ENCODE measurements at places on chromosomes 1 and 21.

DNA sequence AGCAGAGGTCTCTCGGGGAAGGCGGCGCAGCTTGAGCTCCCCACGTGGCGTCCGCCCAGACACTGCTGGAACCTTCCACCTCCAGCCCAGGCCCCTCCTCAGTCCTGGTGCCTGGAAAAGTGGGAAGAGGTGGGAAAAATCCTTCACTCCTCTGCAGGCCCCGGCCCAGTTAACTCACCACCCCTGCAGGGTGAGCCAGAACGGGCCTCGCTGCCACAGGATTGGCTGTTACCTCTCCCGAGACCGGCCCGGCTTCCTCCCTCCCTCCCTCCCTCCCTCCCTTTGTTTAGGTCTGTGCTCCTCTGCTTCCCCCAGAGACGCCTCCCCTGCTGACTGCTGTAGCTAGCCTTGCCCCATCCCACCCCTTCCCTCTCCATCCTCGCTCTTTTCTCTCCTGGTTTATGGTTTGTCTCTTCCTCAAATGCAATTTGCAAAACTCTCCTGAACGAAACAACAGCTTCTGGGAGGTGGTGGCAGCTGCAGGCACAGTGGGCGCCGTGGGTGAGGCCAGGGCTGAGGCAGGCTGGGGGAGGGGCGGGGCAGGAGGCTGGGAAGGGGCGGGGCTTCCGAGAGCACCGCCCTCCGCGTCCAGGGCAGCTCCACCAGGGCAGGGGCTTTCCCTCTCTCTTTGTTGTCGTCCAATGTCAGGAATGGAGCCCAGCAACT is 6.5 kb downstream of the CAPN9 start:
- DNase-seq: no peak

DNA sequence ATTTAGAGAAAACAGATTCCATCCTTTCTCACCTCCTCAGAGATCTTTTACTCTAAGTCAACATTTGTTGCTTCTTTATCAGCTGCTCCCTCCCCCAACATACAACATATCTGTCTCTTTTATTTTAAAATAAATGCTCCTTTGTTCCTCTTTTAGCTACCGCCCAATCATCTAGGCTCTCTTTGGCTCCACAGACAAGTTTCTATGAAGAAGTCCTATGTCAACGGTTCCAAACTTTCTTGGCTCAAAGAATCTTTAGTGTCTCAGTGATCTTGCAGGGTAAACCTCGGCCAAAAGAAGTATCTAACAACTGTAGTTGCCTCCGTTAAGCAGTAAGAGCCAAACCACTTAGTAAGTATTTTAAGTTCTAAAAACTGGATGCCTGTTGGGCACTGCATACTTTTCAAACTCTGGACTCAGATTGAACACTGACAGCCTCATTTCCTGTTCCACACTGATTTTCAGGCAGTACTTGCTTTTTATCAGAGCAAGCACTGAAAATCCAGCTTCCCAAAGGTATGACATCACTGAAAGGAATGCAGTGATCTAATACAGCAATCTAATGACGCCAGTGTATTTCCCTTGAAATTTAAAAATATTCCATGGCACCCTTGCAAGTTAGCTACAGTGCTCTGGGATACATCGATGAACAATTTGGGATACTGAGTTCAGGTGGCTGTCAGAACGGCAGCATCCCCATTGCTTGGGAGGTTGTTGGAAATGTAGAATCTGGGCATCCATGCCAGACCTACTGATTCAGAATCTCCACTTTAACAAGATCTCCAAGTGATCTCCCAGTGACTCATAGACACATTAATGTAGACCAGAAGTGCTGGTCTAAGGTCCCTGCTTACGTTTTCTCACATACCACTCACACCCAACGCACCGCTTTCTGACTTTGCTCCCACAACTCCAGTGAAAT is 26.8 kb downstream of the EGLN1 start:
- DNase-seq: no peak

GRCh38 chr1:91506071-91506470 is 5.4 kb downstream of the CDC7 start:
- no peak for DNase-seq

- DNase-seq: no peak
Observed at GRCh38 chr1:210709701-210710100, 381.0 kb downstream of the HHAT start.

DNA sequence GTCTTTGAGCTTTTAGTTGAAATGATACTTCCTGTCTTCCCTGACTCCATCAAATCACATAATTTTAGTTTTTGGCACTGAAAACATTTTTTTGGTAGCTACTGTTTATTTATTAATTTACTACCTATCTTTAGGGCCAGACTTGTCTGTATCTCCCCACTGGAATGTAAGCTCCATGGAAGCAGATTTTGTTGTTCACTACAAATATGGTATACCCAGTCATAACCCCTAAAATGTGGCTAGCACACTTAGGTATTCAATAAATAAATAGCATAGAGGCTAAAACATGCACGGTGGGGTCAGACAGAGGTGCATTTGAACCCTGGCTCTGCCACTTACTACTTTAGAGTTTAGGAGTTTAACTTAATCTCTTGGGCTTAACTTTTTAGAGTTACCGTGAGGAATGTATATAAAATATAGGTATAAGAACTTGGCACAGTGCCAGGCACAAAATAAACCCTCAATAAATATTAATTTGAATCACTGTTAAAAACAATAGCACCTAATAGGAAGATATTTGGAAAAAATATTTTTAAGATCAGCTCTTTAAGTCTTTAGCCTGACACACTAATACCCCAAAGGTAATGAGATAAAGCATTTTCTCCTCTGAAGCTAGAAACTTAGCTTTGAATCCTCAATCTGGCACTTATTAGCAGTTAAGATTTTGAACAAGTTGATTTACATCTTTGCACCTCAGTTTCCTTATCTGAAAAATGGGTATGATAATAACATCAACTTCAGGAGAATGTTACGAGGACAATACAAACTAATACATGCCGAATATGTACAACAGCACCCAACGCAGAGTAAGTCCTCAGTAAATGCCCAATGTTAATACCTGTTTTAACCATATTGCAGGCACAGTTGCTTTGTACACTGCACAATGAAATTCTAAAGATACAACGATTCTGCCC is 59.6 kb upstream of the HP1BP3 start:
- DNase-seq: no peak

DNA sequence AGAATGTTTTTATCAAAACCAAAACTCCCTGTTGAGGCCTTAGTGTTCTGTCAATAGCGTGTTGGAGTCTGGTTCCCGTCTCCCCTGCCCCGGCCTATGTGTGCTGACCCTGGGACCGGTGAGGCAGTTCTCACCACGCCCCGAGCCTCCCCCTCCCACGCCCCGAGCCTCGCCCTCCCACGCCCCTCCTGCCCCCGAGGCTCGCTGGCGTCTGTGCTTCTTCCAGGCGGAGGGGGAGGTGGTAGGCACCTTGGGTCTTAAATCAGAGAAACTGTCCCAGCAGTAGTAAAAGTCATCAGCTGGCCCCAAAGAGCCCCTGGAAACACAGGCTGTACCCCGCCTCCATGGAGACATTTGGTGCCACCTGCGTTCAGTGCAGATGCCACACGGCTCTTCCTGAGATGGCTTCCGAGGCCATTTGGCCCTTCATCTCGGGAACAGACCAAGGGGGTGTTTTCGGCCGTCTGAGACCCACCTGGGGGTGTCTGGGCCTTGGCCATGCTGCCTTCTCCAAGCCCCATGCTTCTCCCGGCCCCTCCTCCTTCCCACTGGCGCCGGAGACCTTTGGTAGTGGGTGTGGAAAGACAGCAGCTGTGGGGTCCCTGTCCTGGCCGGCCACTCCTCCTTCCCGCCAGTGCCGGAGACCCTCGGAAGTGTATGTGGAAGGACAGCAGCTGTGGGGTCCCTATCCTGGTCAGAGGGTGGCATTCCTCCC is 44.7 kb downstream of the SKI start:
- no peak for DNase-seq

GRCh38 chr1:40742363-40743061 is 41.1 kb upstream of the KCNQ4 start:
- no peak for DNase-seq

GRCh38 chr1:181504399-181504842 is 21.1 kb downstream of the CACNA1E start:
- DNase-seq: no peak

- DNase-seq: no peak
Observed at GRCh38 chr1:224722838-224723237, 106.7 kb downstream of the CNIH3 start.

DNA sequence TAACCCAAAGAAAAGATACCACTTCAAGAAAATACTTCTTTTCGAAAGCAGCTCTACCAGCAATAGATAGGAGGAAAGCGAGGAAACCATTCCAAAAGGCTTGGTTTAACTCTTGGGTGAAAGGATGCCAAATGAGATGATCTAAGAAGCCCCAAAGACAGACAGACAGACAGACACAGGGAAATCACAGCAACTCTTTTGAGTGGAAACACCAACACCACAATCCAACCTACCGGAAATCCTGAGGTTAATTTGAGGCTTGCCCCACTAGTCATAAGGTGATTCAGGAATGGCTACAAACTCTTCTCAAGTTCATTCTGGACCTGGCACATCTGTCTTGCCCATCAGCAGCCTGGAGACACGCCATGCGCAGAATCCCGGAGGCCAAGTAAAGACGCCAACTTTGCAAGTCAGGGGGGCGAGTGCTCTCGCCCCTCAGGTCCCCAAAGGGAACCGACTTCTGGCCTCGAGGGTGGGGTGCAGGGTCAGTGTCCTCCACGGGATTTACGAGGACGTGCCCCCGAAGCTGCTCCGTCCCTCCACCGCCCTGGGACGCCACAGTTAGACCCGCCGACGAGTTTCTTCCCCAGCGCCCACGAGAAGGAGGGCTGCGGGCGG is 778 bp downstream of the EVI5 start:
- DNase-seq: peak; percentile 25

DNA sequence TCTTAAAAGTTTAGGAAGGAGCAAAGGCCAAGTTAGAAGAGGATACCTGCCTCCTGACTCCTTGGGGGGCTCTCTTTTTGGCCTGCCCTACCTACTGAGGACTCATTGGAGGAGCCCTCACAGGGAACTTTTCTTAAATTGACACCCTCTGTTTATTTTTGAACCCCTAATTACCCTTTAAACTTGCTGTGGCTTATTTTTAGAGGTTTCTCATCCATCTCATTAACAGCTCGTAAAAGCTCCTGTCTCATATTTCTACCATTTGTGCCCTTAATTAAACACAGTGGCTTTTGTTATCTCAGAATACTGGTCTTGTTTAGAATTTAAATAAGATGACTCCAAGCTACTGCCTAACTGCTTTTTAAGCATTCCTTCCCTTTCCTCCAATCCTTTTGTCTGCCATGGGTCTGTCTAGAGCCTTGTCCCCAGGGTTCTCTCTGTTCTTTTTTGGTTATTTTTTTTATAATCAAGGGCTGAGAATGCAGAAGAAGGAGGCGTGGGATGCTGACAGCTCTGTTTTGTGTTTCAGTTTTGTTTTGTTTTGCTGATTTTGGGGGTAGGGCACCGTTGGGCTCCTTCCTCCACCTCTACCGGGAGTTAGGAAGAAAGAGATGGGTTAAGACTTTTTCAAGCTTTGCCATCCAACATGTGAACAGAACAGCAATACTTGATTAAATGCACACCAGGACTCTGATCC is 78.0 kb downstream of the SYT6 start:
- DNase-seq: no peak

- DNase-seq: no peak
Observed at GRCh38 chr21:46326110-46326703, 2.3 kb downstream of the PCNT start.

- DNase-seq: no peak
Observed at GRCh38 chr1:63135174-63135512, 187.2 kb upstream of the FOXD3 start.

- no peak for DNase-seq
Observed at GRCh38 chr1:155043301-155043702, 7.8 kb upstream of the ADAM15 start.

DNA sequence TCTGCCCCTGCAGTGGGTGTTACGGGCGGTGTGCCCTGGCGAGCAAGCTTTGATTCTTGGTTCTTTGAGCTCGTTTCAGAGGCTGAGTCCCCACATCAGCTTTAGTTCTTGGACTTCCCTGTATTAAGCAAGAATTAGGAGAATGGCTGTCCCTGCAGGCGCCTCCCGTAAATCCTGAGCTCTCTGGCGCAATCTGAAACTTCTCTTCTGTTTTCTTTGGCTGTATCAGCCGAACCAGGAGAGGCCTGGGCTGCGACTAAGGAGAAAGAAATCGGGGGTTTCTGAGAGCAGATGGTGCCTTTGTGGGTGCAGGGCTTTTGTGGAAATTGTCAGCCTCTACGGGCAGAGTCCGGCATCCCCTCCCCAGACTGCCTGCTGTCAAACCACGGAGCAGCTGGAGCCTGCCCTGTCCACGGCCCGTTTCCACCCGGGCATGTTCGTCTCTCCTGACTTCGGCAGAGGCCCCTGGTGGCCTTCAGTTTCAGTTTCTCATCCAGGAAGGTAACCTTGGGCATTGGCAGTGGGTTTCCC is 17.9 kb downstream of the CSTB start:
- DNase-seq: no peak

DNA sequence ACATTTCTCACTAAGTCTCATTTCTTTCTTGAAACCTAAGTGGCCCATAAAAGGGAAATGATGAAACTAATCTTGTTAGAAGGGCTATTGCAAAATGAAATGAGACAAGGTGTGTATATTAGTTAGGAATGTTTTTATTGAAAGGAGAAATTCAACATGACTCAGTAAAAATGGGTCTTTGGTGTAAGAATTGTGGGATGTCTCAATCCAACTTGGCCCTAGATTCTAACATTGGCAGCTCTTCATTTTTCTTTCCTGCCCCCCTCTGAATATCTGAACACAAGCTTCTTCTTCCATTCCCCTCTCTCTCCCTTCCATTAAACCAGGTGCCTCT is 26.8 kb upstream of the TARBP1 start:
- no peak for DNase-seq

GRCh38 chr1:153880962-153881361 is 41.8 kb downstream of the GATAD2B start:
- no peak for DNase-seq
